Neural crest cell (in vitro differentiated cells): ENCODE measurements at places on chromosomes 13 and 19.

DNA sequence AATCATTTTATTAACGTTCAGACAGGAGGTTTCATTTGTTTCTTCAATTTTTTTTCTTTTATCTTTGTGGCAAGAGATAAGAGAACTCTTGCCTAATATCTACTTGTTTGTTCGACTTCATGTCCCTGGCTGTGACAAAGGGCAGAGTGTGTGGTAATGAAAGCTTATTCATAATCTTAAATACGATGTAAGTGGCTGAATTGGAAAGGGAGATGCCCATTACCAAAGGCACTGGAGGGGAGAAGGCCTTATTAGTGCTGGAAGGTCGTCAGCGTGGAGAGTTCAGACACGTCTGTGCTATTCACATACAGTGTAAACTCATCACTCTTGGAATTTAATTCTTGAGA lies 54.0 kb downstream of the RFC3 start:
- no peak for DNase-seq

- no peak for DNase-seq
Measured at GRCh38 chr13:27450921-27451471, 632 bp upstream of the MTIF3 start.

- no peak for DNase-seq
Measured at GRCh38 chr19:50512112-50512998, 1.4 kb downstream of the ASPDH start.

- DNase-seq = no peak
Measured at GRCh38 chr19:1182727-1183126, 8.7 kb upstream of the SBNO2 start.

DNA sequence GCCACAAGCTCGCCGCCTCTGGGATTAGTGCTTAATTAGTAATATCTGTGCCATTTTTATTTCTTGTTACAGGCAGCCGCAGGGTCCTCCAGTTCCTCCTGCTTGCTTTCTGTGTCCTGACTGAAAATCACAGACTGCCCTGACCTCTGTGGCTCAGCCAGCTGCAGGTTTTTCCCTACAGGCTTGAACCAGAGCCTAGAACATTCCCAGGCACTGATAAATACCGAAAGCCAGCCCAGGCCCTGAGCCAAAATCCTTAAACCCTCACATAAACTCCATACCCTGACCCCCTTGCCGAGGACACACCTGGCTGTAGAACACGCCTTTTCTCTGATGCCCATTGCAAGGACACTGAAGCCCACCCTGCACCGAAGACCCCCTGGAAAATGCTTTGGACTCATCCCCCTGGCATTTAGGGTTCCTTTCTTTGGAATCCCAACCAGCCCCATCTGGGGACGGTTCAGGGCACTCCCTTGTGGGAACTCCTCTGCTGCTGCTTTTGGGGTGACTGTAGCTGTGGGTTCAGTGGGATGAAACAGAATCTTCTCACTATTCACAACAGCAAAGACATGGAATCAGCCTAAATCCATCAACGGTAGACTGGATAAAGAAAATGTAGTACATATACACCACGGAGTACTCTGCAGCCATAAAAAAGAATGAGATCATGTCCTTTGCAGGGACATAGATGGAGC lies 15.5 kb downstream of the DPP9 start:
- DNase-seq = no peak
